ENCODE measurements at places on chromosomes 2 and 18.

DNA sequence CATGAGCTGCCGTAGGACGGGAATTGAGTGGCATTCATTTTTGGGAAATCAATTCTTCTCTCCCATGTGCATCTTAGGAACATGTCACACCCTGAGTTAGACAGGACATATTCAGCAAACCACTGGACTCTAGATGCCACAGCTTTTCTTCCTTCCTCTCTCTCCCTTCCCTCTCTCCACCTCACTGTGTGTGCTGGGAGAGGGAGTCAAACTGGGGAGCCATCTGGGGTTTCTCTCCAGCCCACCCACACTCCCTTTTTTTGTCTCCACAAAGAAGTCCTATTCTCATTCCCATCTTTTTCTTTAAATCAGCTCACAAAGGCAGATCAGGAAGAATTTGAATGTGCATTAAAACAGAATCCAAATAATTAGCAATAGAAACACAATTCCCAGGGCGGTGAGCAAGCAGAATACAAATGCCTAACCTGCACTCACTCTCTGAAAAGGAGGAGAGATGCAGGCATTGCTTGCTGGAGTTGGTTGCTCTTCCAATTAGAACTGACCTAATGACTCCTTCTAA is 15.4 kb downstream of the CD28 start:
- no peak for DNase-seq

- no peak for DNase-seq
Observed at GRCh38 chr2:85019121-85019520, 48.2 kb downstream of the KCMF1 start.

DNA sequence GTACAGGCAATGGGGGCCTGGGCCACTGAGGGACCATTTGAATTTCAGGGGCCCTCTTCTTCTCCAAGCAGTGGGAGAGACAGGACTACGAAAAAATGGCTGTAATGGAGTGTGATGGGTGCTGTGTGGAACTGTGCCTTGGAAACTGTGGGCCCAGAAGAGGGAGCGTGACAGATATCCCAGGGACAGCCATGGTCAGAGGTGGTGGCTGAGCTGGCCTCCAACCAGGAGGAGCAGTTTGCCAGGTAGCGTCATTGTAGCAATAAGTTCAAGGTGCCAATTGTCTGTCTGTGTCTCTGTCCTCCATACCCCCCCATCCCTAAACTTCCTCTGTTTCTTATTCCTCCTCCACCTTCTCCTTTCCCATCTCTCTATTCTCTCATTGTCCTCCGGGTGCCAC is 15.3 kb downstream of the THNSL2 start:
- no peak for DNase-seq

- no peak for DNase-seq
Observed at GRCh38 chr2:54845094-54845493, 121.6 kb downstream of the EML6 start.

GRCh38 chr18:6280211-6280743 is 134.4 kb downstream of the L3MBTL4 start:
- DNase-seq: no peak

Measured in activated CD8-positive, alpha-beta memory T cell treated with anti-CD3 and anti-CD28 coated beads, Interleukin-2, amount 50 U/mL, for 4 hours (primary cell).